ENCODE measurements at places on chromosomes 4 and X.

GRCh38 chr4:14850455-14851097 is 151.7 kb upstream of the CPEB2 start:
- no peak for DNase-seq

DNA sequence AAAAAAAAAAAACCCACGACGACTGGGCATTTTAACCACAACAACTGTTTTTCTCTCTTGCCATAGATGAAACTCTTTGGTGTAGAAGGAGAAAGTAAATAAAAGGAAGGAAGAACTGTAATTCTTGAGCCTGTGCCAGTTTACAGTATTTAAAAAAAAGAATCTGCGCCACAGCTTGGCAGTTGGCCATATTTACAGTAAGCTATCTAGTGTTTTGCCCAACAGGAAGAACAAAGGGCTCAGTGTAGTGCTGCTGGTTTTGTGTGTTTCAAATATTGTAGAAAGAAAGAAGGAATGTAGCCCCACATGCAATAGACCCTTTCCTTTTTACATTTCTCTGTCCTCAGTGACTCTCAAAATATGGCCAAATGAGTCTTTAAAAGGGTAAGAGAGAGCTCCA is 66.1 kb downstream of the NR3C2 start:
- no peak for DNase-seq

DNA sequence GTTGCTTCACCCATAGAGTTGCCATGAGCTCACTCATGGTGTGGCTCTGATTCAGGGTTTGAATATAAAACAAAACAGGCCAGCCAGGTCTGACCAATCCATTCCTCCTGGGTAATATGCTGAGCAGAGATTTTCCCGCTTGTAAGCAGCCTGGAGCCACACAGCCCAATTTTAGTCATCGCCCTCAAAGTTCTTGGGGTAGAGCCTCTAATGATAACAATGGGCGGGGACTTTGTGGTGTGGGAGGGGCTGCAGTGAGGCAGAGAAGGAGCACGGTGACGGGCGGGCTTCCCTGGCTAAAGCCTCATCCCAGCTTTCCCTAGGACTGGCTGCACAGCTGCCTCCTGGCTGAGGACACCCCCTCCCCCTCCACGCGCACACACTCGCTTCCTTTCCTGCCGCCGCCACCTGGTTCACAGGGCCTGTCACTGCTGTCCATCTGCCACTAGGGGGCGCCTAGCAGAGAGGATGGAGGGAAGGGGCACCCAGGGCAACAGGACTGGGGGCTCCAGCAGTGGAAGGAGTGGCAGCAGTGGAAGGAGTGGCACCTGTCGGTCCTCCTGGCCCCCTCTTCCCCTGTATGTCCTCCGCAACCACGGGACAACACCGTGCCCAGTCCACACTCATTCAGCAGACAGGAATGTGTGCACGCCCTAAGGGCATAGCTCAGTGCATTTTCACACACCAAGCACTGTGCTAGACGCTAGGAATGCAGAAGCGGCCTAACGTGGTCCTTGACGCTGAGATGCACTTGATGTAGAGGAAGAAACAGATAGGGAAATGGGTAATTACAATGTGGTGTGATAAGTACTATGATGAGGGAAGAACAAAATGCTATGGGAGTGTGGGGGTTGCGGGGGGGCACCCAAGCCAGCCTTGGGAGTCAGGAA is 26.8 kb downstream of the PRPS1 start:
- DNase-seq: no peak

DNA sequence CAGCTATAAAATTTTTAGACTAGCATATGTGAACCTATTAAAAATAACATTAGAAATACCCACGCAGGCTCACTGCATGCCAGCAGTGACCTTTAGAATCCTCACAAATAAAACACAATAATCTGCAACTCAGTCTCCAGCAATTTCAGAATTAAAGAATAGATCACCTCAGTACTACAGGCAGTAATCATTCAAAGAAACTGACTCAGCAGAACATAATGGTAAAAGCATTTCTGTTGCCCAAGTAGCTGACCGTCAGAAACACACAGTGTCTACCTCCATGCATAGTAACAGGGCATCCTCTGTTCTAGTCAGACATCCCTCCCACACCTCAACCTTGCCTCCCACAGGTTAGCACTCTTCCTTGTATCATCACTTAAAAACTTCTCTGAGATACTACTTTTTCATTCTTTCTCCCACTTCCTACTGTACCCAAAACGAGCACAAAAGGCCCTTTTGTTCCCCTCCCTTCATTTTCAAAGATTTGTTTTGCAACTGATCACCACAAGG is 65.7 kb upstream of the BEND2 start:
- DNase-seq: no peak

GRCh38 chrX:30220661-30221060 is 5.3 kb downstream of the MAGEB2 start:
- no peak for DNase-seq

DNA sequence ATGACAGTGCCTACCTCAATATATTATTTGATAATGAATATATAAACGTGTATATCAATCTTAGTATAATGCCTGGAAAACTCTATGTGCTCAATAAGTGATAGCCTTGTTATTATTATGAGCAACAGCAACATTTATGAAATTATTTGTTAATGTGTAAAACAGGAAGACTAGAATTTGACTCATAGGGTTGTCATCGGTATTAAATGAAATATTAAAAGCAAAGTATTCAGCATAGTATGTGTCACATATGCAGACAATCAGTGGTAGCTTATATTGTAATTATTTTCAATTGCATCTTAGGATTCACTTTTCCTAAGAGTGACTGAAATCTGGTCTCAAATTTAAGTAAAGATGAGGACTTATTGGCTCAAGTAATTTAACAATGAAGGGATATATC is 24.6 kb downstream of the SPANXD start:
- no peak for DNase-seq

- no peak for DNase-seq
These were observed 7.4 kb downstream of the APOO start for GRCh38 chrX:23900220-23900797.

- peak; percentile 25 for DNase-seq
These were observed 1.2 kb downstream of the PNPLA4 start for GRCh38 chrX:7925867-7926472.

DNA sequence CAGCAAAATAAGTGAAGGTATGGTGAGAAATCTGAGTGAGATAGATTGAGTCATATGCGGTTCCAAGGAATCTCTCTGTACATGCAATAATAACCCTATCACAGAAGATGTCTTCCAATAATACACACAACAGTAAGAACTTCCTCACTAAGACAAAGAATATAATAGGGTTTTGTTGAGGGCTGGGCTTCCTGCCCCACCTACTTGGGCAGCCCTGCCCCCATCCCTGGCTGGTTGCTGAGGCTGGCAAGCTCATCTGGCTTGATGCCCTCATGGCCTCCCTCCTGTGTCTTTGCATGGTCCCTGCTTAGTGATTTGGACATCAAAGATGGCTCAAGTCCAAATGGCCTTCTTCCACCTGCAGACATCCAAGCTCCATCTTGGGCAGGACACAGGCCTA is 2.7 kb downstream of the GEMIN8 start:
- DNase-seq: no peak

- DNase-seq: no peak
These were observed 176.0 kb downstream of the SMARCA1 start for GRCh38 chrX:129347291-129347690.

- DNase-seq: no peak
These were observed 109.6 kb downstream of the PDE5A start for GRCh38 chr4:119518915-119519410.

- DNase-seq: no peak
These were observed 14.0 kb downstream of the ARHGEF6 start for GRCh38 chrX:136766785-136767103.

- DNase-seq: no peak
These were observed 6.7 kb downstream of the ARMCX4 start for GRCh38 chrX:101491943-101492342.

GRCh38 chrX:10387011-10387410 is 230.2 kb downstream of the CLCN4 start:
- DNase-seq: no peak

GRCh38 chr4:150259861-150260567 is 181.8 kb downstream of the DCLK2 start:
- no peak for DNase-seq

- DNase-seq: no peak
These were observed 2.4 kb upstream of the CFAP299 start for GRCh38 chr4:80333121-80333520.
